ENCODE measurements at places on chromosomes 7 and 10.

GRCh38 chr7:157807510-157807909 lies 470.7 kb downstream of the DNAJB6 start:
- no peak for DNase-seq

DNA sequence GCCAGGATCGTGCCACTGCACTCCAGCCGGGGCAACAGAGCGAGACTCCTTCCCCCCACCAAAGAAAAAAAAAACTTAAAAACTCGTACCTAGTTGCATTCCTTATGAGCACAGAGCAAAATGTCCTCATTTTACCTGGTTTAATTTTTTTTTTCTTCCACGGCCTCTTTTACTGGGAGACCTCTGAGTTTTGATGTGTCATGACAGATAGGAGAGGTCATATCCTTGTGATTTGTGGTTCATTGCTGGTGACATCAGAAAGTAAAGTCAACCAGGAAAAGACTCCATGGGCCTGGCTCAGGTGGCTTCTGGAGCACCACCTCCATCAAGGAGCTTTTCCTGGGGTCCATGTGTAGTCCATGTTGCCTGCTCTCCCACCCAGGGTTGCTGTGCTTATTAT lies 26.3 kb downstream of the GTF2I start:
- no peak for DNase-seq

DNA sequence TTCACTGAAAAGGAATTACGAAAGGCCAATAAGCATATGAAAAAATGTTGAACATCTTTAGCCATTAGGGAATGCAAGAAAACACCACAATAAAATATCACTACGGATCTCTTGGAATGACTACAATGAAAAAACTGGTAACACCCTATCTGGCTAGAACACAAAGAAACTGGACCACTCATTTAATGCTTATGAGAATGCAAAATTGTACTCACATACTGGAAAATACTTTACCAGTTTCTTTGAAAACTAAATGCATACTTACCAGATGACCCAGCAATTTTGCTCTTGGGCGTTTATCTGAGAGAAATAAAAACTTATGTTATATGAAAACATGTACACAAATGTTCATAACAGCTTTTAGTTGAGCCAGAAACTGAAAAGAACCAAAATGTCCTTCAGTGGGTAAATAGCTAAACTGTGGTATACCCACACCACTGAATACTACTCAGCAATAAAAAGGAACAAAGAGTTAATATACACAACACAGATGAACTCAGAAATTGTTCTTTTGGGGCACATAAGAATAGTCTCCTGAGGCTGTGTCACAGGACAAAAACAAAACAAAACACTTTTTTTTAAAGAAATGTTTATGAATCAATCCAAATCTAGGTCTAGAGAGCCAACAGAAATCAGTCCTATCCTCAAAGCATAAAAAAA lies 23.5 kb downstream of the CNOT4 start:
- DNase-seq: no peak

DNA sequence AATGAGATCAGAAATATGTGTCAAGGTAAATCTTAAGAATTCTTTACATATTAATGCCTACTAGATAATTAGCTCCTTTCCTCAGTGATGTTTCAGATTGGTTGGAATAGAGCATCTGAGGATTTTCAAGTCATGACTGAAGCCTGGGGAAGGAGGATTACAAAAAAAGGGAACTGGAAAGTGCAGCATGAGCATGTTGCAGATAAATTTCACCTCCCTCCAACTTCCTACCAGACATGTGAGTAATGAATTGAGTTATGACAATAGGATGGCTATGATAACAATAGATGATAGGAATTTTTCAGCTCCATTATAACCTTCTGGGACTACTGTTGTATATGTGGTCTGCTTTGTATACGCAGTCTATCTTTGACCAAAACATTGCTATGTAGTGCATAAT lies 104.2 kb upstream of the RAB18 start:
- no peak for DNase-seq

- no peak for DNase-seq
Measured at GRCh38 chr7:5237286-5237685, 45.5 kb upstream of the SLC29A4 start.

- DNase-seq: no peak
Measured at GRCh38 chr10:47146572-47146971, 153.4 kb upstream of the GDF10 start.

- no peak for DNase-seq
Measured at GRCh38 chr10:11311027-11311426, 293.4 kb downstream of the CELF2 start.

- no peak for DNase-seq
Measured at GRCh38 chr10:130230036-130230435, 93.8 kb downstream of the GLRX3 start.

Data from right kidney (tissue), 9 donors.